Right lobe of liver (tissue), 6 donors: ENCODE measurements at places on chromosomes 3 and 15. TPM values are rescaled to one million over a fixed set of nuclear protein-coding genes. Genes with fewer than 3 reads are reported as not detected.

PAK6 gene
- not detected for total RNA-seq

ANKUB1 gene
- not detected for total RNA-seq

KNSTRN gene
- 12.4 TPM for total RNA-seq

DUOXA2 gene
- 1.4 TPM for total RNA-seq

CMTM7 gene
- total RNA-seq = 5.0 TPM

- no peak overlapping the region for H3K4me3 ChIP-seq
- no peak overlapping the region for H3K27ac ChIP-seq
- no peaks in the 10 kb centered on the region for H3K4me1 ChIP-seq
- H3K27me3 ChIP-seq = no peaks in the 10 kb centered on the region
These were observed 248.7 kb downstream of the TUSC7 start for GRCh38 chr3:116958291-116958690.

DNA sequence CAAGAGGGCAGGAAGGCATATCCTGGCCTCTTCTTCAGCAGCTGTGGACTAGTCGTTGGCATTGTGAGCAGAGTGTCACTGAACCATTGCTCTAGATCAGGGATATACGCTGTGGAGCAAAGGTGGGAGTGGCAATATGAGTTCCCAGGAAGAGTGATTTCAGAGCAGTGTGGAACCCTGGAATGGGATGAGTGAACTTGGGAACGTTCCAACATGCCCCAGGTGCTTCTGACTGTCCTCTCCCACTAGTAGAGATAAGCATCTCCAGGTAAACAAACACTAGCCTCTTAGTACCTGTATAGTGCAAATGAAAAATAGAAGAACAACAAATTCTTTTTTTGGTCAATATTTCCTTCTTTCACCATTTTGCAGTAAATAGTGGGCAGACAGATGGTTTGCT lies 123.6 kb upstream of the VEPH1 start:
- H3K4me3 ChIP-seq = no peak overlapping the region
- H3K27me3 ChIP-seq = no peaks in the 10 kb centered on the region
- H3K36me3 ChIP-seq = no peaks in the 10 kb centered on the region
- DNase-seq = no peak

GRCh38 chr3:148848410-148848809 lies 16.7 kb upstream of the CPA3 start:
- H3K27me3 ChIP-seq = no peaks in the 10 kb centered on the region
- no peak overlapping the region for H3K27ac ChIP-seq
- no peaks in the 10 kb centered on the region for H3K36me3 ChIP-seq
- H3K4me3 ChIP-seq = no peak overlapping the region
- no peak for DNase-seq
